ENCODE measurements at places on chromosomes 16 and 17.
A peak's percentile ranks its signal among the peaks of the same experiment; 100 is the strongest.

- DNase-seq = no peak
- H3K27me3 ChIP-seq = peaks cover 14% of the 10 kb centered on the region
- no peaks in the 10 kb centered on the region for H3K4me1 ChIP-seq
- H3K27ac ChIP-seq = no peak overlapping the region
Observed at GRCh38 chr17:43881758-43882505, 25.4 kb downstream of the MPP2 start.

DNA sequence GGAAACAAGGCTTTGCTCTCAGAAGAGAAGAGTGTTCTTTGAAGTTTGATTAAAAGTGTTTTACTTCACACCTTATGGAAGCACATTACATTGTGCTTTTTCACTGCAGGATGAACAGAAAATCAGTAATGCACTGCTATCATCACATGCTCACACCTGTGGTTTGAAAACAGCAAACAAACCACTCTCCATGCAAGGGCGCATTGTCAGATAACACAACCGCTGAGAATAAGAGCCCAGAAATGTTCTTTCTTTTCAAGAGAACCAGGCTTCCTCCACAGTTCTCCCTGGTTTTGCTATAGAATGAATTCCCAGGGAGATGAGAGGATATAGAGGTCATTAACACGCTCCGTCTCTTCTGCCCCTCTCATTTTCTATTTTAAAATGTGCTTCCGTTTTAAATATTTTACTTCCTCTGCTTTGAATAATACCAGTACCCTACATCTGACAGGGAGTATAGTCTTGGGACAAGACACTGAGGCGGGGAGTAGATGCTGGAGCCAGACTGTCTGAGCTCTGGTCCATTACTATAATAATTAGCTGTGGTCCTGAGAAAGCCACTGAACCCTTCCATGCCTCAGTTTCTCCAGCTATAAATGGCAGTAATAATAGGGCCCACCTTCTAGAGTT, 71.6 kb downstream of the CDK5R1 start:
- DNase-seq = no peak
- peak overlapping the region; percentile 50 for H3K27ac ChIP-seq
- peaks cover 44% of the 10 kb centered on the region for H3K4me1 ChIP-seq
- H3K36me3 ChIP-seq = no peaks in the 10 kb centered on the region

GRCh38 chr17:82647593-82648164, 565 bp downstream of the WDR45B start:
- peaks cover 2% of the 10 kb centered on the region for H3K27me3 ChIP-seq
- peaks cover 16% of the 10 kb centered on the region for H3K4me1 ChIP-seq
- H3K27ac ChIP-seq = peak overlapping the region; percentile 76
- H3K36me3 ChIP-seq = peaks cover 16% of the 10 kb centered on the region

DNA sequence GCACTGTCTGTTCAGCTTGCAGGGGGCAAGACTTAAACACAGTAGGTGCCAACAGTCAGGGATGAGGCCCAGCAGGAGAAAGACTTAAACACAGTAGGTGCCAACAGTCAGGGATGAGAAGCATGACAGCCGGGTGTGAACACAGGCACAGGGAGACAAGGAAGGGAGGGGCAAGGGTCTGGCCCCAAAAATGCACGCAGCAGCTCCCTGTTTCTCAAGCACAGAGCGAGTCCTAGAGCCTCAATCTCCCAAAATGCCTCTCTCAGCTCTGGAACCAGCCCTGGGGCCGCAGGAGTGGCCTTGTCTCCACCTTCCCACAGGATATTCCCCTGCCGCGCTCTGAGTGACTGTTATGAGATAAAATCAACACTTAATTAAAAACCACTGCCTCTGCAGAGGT, 66.4 kb downstream of the DYNLRB2 start:
- no peak overlapping the region for H3K4me3 ChIP-seq
- H3K4me1 ChIP-seq = peaks cover 20% of the 10 kb centered on the region
- no peak for DNase-seq
- no peak overlapping the region for H3K27ac ChIP-seq
- H3K36me3 ChIP-seq = peaks cover 75% of the 10 kb centered on the region

DNA sequence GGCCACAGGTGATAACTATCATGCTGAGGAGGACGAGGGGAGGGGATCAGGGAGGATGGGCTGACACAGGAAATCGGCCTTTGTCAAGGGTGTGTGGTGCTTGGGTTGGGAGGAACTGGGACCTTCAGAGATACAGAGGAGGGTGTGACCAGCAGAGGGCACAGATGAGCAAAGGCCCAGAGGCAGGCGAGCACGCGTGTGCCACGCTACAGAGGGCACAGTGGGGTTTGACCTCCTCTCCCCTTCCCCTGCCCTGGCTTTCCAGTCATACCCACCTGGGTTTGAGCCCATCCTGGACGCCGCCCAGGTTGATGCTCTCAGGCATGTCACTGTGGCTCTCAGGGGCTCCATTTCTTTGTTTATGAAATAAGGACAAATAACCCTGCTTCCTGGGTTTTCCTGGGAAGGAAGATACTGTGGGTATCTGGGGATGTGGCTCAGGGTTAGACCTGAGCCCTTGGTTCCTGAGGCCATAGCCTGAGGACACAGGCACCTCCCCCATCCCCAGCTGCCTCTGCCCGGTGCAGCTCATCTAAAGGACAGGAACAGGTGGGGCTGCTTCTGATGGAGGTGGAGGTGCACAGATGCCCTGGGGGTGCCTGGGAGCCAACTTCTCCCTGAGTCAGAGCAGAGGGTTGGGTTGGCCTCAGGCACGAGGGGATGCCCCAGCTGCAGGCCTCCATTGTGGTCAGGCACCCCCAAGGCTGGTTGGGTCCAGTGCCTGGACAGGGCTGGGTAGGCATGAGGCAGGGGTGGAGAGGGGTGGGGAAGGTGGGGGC, 51.8 kb downstream of the BEAN1 start:
- no peaks in the 10 kb centered on the region for H3K27me3 ChIP-seq
- no peaks in the 10 kb centered on the region for H3K36me3 ChIP-seq
- no peak overlapping the region for H3K4me3 ChIP-seq
- peaks cover 43% of the 10 kb centered on the region for H3K4me1 ChIP-seq

GRCh38 chr16:68722119-68723024, 14.7 kb upstream of the CDH1 start:
- H3K27ac ChIP-seq = no peak overlapping the region
- no peak for DNase-seq
- H3K4me3 ChIP-seq = no peak overlapping the region
- H3K27me3 ChIP-seq = no peaks in the 10 kb centered on the region
- no peaks in the 10 kb centered on the region for H3K36me3 ChIP-seq

DNA sequence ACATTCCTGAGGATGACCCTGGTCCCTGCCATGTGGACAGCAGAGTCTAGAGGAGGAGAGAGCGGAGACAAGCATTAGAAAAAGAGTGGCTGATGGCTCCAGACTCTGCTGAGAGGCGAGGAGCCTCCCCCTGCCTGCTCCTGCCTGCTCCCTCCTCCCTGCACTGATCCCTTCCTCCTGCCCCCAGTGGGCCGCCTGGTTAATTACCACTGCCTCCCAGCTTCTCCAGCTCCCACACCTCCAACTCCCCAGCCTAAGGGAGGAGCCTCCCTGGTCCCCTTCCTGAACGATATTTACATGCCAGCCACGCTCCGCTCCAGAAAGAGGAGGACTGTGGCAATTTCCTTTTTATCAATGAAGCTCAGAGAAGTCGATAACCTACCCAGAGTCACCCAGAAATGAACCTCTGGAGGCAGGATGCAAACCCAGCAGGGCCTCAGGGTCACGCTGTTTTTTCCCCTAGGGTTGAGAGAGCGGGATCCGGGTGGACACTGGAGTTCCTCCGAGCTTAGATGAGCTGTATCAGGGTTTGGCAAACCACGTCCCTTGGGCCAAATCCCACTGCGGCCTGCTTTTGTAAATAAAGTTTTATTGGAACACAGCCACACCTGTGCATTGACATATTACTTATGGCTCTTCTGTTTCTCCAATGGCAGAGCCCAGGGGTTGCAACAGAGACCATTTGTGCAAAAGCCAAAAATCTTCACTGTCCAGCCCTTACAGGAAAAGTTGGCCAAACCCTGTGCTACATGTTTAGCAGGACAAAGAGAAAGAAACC, 27.1 kb upstream of the JPH3 start:
- H3K4me3 ChIP-seq = no peak overlapping the region
- H3K36me3 ChIP-seq = no peaks in the 10 kb centered on the region
- H3K27me3 ChIP-seq = peaks cover 14% of the 10 kb centered on the region
- no peak for DNase-seq
- H3K4me1 ChIP-seq = no peaks in the 10 kb centered on the region
- no peak overlapping the region for H3K27ac ChIP-seq

DNA sequence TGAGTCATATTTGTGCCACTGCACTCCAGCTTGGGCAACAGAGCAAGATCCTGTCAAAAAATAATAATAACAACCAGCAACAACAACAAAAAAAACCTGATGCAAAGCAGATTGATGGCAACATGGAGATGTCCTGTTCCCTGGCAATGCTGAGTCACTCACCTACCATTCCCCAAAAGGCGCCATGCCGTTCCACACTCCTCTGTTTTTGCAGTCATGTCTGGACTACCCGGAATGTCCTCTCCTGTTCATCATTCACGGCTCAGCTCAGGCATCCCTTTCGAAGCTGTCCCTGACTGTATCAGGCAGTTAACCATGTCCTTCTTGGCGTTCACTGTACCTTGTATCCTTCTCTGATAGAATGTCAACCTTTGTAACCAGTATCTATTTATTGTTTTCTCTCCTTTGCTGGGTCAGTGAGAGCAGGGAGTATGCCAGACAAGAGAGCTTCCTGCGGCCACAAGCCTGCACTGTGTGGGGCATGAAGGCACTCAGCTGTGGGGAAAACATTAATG, 147.7 kb downstream of the ABCC12 start:
- no peak overlapping the region for H3K4me3 ChIP-seq
- H3K4me1 ChIP-seq = no peaks in the 10 kb centered on the region
- no peaks in the 10 kb centered on the region for H3K36me3 ChIP-seq

DNA sequence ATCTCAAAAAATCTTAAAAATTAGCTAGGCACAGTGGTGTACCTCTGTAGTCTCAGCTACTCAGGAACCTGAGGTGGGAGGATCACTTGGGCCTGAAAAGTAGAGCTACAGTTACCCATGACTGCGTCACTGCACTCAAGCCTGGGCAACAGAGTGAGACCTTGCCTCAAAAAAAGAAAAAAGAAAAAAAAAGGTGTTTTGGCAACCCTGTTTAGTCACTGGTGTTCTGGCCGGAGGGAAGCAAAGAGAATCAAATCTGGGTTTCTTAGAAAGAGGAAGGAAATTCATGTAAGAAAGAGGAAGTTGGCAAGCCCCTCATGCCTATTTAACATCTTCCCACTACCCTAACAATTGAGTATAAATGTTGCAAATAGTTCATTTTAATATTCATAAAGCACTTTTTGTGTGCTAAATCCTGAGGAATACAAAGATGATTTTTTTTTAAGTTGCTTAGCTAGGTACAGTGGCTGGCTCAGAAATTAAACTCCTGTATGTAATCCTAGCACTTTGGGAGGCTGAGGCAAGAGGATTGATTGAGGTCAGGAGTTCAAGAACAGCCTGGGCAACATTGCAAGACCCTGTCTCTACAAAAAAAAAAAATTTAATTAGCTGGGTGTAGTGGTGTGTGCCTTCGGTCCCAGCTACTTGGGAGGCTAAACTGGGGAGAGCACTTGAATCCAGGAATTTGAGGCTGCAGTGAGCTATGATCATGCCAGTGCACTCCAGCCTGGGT, 6.5 kb upstream of the USP32 start:
- no peak for DNase-seq
- peaks cover 33% of the 10 kb centered on the region for H3K4me1 ChIP-seq
- H3K27ac ChIP-seq = peak overlapping the region; percentile 81

GRCh38 chr17:6413065-6413464, 21.9 kb downstream of the AIPL1 start:
- H3K27ac ChIP-seq = no peak overlapping the region
- no peak for DNase-seq
- H3K27me3 ChIP-seq = peaks cover 7% of the 10 kb centered on the region
- H3K36me3 ChIP-seq = no peaks in the 10 kb centered on the region
- no peak overlapping the region for H3K4me3 ChIP-seq

DNA sequence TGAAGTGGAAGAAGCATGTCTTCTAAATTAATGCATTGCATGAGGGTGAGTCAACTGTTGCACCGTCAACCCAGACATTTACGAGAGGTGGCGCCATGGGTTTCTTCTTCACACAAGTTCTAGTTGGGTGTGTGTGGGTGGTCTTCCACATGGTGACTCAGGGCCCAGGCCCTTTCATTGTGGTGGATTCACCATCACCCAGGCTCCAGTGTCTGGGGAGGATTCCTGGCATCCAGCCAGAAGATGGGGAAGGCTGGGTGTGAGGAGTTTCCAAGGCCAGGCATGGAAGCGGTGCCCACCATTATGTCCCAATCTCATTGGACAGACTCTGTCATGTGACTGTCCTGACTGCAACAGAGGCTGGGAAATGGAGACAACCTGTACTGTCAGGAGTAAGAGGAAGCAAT, 21.4 kb upstream of the JPH3 start:
- H3K27me3 ChIP-seq = peaks cover 36% of the 10 kb centered on the region
- no peak for DNase-seq
- no peak overlapping the region for H3K27ac ChIP-seq
- no peaks in the 10 kb centered on the region for H3K36me3 ChIP-seq
- no peak overlapping the region for H3K4me3 ChIP-seq

DNA sequence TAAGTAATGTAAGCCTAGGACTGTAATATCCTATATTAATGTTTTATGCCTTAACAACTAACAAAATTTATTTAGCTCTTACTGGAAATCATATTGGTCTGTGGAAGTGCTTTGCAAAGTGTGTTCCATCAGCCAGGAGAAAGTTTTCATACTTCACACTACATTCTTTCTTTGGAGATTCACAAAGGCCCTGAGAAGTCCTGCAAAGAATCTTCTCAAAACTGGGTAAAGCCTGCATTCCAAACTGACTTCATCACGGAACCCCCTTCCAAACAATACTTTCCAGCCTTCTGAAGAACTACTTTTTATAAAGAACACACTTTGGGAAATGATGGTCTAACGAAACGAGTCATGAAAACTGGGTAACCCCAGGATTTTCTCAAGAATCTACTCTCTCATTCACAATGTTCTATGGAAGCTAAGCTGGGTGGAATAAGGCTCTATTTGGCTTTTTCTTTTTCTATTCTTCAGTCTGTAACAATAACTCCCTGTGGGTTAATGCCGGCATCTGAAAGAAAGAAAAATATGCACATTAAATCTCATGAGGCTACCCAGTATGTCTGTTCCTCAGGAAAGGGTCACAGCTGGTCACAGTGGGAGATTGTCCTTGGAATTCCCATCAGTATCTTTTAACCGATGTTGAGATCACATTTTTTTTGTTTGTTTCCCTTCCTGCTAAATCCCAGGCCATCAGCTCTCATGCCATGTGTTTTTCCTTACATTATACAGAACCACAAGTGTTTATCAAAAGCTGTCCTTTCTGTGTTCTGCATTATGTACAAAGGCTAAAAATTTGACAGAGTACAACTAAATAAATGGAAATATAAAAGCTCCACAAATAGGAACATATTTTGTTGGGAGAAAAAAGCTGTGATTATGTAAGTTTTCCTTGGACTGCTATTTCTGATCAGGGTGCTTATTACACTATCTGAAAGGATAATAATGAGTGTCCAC, 12.8 kb upstream of the AKAP1 start:
- no peaks in the 10 kb centered on the region for H3K36me3 ChIP-seq
- no peaks in the 10 kb centered on the region for H3K4me1 ChIP-seq
- H3K27ac ChIP-seq = no peak overlapping the region
- DNase-seq = no peak
- H3K27me3 ChIP-seq = peaks cover 33% of the 10 kb centered on the region
- no peak overlapping the region for H3K4me3 ChIP-seq

All from activated CD8-positive, alpha-beta memory T cell treated with anti-CD3 and anti-CD28 coated beads, Interleukin-2, amount 10 ng/mL, durations not matched to agents 7 days and 5 days (primary cell).